GM13976 (cell line): ENCODE measurements at places on chromosomes 13 and 19.

DNA sequence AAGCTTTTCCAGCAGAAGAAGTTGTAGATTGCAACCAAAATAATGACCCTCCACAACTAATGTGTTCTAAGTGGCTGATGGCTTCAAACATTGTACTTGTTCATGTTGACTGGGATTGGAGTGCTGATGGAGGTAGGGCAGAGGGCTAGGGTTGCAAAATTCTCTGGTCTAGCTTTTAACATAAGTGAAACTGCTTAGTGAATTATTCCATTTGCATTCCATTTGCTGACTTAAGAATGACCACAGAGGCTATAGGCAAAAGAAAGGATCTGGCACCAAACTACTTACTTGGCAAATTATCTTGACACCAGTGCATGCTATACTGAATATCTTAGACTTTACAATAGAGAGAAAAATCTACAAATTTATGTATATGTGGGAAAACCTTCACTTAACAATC lies 287.0 kb downstream of the FGF9 start:
- DNase-seq = no peak

GRCh38 chr19:43738780-43739211 lies 16.0 kb downstream of the SMG9 start:
- DNase-seq = no peak

DNA sequence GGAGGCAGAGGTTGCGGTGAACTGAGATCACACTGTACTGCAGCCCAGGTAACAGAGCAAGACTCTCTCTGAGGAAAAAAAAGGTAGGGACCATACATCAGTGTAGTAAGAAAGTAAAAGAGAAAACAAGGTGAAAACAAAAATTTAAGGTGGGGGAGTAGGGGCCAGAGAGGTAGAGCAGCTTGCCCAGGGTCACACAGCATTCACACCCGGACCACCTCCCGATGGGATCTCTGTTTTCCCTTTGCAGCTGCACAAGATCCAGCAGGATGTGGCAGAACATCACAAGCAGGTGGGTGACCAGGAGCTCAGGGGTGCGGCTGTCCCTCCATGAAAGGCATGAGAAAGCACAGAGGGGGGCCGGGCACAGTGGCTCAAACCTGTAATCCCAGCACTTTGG lies 4.5 kb downstream of the TLE6 start:
- no peak for DNase-seq

DNA sequence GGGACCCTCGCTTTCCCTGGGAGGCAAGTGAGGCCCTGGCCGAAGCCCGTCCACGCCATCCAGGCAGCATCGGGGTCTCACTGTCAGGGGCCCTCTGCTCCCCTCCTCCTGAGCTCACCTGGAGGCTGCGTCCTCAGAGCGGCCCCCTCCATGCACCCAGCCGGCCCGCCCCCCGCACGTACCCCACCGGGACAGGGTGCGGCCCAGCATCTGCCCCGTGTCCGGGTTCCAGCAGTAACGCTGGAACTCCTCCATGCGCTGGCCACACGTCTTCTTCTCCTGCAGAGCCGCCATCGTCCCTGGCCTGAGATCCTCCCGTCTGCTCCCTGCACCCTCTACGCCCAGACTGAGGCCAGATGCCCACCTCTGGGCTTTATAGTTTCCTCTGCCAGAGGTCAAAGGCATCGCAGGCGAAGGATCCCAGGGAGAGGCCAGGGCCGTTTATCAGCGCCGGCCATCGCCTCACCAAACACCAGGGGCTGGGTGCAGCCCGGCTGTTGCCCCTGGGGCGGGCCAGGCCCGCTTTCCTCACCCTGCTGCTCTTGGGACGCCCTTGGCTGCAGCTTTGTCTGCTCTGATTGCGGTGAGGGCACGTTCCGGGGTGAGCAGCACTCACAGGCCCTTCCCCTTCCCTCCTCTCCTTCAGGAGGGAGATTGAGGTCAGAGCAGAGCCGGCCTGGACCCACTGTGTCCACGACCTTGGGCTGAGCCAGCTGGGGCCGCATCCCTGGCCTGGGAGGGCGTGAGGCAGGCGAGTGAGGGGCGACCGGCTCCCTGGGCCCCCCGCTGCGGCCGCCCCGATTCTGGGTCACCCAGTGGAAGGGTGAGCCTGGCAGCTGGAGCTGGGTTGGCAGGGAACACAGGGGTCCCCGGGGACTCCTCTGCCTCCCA lies at the start of gene ATP4B:
TSS of gene ATP4B (minus strand) at position 348 of the 891 bp plus-strand sequence. CDS start at position 294, 54 bp downstream.
- no peak for DNase-seq

- no peak for DNase-seq
Measured at GRCh38 chr13:94999871-95000270, 287.5 kb upstream of the SOX21 start.

DNA sequence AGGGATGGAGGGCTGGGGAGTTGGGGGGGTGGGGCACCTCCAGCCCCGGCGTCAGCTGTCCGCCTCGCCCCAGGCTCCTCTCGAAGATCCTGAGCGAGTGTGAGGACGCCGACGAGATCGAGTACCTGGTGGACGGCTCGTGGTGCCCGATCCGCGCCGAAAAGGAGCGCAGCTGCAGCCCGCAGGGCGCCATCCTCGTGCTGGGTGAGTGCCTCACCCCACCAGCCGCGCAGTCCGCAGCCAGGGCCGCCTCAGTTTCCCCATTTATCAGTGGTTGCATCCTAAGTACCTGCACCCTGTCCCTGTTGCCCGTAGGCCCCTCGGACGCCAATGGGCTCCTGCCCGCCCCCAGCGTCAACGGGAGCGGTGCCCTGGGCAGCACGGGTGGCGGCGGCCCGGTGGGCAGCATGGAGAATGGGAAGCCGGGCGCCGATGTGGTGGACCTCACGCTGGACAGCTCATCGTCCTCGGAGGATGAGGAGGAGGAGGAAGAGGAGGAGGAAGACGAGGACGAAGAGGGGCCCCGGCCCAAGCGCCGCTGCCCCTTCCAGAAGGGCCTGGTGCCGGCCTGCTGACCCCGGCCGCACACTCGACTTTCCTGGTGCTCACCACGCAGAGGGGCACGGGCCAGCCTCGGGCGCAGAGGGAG lies 29.3 kb downstream of the ZBTB7A start:
- DNase-seq = no peak

GRCh38 chr19:13770013-13770635 lies 4.1 kb upstream of the C19orf53 start:
- no peak for DNase-seq
